Colonic mucosa (tissue), 4 donors: ENCODE measurements at places on chromosomes 1 and 21.

DNA sequence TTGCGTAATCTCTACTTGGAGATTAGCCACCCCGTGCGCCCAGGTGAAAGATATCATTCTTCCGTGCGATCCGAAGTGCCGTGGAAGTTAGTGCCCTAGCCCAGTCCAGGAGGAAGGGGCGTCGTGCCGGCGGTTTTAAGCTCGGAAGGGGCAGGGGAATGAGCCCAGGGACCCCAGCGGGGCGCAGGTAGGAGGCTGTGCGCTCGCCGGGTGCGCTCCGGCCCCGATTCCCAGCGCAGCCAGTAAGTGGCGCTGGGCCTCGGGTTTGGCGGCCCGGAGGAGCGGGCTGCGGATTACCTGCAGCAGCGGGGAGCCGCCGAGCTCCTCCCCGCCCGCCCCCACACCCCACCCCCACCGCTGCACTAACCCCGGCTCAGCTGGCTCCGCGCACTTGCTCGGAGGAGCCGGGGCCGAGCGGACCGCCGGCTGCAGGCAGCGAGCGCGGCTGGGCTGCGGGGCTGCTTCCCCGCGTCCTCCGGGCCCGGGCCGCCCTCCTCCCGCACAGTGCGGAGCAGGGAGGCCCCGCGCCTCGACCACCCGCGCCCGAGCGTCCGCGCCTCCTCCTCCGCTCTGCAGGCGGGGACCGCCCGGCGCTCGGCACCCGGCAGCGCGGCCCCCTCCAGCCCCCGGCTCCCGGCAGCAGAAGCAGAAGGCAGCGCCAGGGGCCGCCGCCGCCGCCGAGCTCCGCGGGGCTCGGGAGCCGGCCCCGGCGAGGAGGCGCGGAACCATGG is at the start of gene RYR2:
Gene RYR2, plus strand, starts transcription at position 390 of the 731 bp plus-strand sequence. Its CDS starts 338 bp downstream, at position 728.
- DNase-seq, result no peak

DNA sequence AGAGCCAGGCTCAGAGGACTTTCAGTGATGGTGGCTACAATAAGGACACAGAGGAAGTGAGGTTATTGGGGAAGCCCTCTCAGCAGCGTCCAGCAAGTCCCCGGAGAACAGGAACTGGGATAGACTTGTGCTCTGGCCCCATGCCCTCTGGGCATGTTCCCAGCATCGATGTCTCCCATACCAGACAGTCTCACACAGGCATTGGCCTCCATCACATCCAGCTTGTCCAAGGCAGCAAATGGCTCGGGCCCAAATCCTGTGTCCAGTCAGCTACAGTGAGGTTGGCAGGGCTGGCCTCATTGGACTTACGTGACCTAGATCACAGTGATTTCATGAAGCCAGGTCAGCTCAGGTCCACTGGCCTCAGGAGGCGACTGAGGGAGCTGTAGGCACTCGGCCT is 19.6 kb upstream of the TMEM54 start:
- no peak for DNase-seq

DNA sequence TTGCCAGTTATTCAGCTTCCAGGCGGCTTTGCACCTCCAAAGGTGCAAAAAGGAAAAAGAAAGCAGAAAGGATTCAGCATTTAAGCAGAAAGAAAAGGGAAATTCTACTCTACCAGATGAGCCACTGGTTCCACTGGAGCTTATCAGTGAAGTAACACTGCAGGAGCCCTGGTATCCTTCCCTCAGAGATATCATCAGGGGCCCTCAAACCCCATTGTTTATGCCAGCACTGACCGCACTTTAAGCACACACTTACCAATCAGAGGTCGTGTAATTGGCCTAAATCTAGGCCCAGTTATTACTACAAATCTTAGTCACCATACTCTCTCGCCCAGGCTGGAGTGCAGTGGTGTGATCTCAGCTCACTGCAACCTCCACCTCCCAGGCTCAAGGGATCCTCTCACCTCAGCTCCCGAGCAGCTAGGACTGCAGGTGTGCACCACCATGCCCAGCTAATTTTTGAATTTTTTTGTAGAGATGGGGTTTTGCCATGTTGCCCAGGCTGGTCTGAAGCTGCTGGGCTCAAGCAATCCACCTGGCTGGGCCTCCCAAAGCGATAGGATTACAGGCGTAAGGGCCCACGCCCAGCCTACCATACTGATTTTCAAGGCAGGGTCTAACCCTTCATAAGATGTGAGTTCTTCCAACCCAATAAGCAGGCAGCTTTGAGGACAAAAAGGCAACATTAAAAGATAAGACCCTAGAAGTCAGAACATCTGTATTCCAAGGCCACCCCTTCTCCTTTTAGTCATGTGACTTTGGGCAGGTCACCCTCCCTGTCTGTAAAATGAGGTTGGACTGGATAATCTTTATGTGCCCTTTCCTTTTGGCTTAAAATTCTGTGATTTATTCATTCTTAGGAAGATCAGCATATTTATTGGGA is 125.3 kb downstream of the SYT2 start:
- no peak for DNase-seq

GRCh38 chr1:24465638-24466037 is 37.0 kb upstream of the RCAN3 start:
- DNase-seq, result no peak

- no peak for DNase-seq
Observed at GRCh38 chr1:117017648-117018047, 16.1 kb downstream of the CD101 start.

- DNase-seq, result no peak
Observed at GRCh38 chr21:16337266-16337665, 607.5 kb downstream of the USP25 start.

GRCh38 chr1:15465674-15466073 is 9.1 kb downstream of the CELA2A start:
- no peak for DNase-seq

DNA sequence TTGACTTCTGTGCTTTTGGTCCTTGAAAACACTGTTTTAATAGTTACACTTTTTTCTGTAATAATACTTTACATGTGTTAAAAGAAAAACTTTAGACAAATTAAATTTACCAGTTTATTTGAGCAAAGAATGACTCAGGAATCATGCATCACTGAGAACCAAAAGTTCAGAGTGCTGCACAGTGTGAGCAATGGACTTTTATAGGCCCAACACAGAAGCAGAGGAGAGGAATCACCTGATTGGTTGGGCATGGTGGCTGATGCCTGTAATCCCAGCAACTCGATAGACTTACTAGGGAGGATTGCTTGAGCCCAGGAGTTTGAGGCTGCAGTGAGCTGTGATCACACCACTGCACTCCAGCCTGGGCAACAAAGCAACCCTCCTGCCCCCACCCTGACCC is 29.3 kb downstream of the ZNF648 start:
- no peak for DNase-seq

- no peak for DNase-seq
Observed at GRCh38 chr1:241424480-241424971, 67.5 kb upstream of the RGS7 start.

- no peak for DNase-seq
Observed at GRCh38 chr1:208683141-208683540, 439.0 kb upstream of the PLXNA2 start.

- DNase-seq, result no peak
Observed at GRCh38 chr1:184701816-184702215, 52.8 kb downstream of the EDEM3 start.

GRCh38 chr1:201791779-201792173 is 37.2 kb upstream of the IPO9 start:
- DNase-seq, result no peak

DNA sequence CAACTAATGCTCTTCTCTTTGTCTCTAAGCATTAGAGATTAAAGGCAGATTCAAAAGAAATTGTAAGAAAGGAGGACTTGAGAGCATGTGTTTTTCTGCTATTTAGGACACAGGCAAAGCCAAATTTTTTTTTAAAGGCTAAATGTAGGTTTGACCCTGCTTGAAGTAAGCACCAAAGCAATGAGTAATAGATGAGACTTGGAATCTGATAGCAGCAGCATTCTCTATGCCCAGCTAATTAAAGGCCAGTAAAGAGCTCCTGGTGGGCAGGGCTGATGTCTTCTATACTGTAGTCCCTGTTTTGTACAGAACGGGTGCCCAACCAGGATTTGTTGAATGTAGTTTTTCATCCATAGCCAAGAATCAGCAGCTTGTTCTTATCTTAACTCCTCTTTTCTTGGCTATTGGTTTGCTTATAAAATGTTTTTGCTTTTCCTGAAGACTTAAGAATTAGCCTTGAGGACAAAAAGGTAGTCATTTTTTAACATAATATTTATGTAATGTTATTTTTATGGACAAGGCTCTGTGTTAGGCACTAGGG is 179.6 kb downstream of the LMO4 start:
- no peak for DNase-seq

- DNase-seq, result no peak
Observed at GRCh38 chr1:159509440-159510228, 26.2 kb downstream of the OR10J5 start.

DNA sequence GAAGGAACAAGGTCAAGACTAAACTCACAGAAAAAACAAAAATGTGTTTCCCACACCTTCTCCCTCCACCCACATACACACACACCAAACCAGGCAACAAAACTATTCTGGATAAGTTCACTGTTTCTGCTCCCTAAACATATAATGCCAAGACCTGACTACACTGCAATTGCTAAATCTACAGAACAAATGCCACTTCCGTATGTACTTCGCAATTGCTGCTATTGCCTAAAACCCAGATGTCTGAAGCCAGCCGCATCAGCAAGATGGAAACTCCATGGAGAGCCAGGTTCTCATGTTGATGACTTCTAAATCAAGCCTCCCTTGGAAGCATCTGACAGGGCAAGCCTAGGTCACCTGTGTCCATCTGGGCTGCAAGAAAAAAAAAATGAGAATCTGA is 8.3 kb upstream of the AIM2 start:
- DNase-seq, result no peak

GRCh38 chr1:150076066-150076465 is 8.5 kb downstream of the VPS45 start:
- DNase-seq, result no peak

DNA sequence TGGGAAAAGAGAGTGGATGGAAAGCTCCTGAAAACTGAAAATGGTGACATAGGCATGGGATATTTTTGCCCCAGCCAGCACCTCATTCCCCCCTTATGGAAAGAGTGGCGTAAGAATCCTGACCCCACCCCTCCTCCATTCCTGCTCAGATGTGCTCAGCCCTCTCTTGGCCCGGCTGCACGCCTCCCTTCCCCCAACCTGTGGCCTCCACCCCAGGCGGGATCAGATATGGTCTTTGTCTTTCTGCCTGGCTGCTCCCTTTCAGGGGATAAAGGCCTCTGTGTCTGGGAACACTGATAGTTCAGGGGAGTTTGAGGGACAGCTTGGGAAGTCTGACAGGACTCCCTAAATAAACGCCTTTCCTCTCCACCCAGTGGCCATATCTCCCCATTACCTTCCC is 49.8 kb downstream of the KIRREL1 start:
- DNase-seq, result no peak

GRCh38 chr1:3745590-3746381 is 6.5 kb upstream of the CCDC27 start:
- DNase-seq, result no peak

- DNase-seq, result peak; percentile 22
Observed at GRCh38 chr1:245156736-245157505, 2.1 kb downstream of the KIF26B start.

- DNase-seq, result no peak
Observed at GRCh38 chr1:206005234-206005633, 2.0 kb upstream of the RAB7B start.

- DNase-seq, result no peak
Observed at GRCh38 chr1:184823080-184823479, 68.4 kb upstream of the EDEM3 start.

DNA sequence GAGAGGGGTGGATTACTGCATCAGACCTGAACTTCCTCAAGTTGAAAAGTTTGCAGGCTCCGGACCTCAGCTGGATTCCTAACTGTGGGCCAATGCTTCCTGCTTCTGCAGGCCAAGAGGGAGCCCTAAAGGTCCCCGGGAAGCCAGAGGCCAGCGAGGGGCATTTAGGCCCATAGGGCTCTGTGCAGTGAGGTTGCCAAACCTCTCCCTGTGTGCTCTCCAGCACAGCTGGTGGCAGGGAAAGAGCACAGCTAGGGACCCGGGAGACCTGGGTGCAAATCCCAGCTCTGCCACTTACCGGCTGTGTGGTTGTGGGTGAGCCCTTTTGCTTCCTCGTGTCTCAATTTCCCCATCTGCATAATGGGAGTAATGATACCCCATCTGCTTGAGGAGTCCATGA is 100.5 kb downstream of the PAX7 start:
- DNase-seq, result no peak

DNA sequence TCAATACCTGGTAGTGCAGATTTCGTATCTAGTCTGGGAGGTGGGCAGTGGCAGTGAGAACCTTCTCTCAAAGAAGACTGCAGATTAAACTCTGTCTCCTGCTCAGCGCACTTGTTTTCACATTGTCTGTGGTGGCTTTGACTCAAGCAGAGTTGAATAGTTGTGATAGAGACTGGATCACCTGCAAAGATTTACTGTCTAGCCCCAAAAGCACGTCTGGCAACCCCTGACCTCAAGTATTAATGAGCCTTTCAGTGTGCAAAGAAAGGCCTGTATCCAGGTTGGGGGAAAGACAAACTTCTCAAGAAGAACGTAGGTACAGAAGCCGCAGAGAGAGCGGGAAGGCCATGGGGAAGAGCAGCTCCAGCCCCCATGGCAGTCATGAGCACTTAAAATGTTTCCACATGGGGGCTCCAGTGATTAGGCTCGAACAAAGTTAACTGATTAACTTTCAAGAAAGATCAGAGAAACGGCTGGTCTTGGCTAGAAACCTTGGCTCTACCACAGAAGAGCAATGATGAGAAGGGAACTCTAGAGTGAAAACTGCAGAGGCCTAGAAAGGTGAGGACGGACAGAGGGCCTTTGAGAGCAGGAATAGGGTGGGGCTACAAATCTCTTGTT is 15.2 kb downstream of the HENMT1 start:
- no peak for DNase-seq

DNA sequence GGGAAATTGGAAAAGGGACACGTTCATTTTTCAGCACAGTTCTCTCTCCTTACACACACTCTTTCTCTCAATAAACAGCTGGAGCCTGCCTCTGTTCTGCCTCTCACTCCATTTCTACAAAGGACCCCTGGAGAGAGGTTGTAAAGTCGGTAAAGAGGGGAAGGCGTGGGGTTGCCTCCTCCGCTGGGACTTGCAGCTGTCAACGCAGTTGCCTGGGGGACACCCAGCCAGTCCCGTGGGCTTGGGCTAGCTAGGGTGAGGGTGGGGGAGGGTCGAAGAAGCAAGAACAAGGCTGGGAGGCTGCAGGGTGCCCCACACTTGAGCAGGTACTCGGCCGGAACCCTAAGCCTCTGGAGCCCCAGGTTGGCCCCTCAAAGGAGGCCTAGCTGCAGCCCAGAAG is 27.6 kb downstream of the C1orf216 start:
- no peak for DNase-seq

DNA sequence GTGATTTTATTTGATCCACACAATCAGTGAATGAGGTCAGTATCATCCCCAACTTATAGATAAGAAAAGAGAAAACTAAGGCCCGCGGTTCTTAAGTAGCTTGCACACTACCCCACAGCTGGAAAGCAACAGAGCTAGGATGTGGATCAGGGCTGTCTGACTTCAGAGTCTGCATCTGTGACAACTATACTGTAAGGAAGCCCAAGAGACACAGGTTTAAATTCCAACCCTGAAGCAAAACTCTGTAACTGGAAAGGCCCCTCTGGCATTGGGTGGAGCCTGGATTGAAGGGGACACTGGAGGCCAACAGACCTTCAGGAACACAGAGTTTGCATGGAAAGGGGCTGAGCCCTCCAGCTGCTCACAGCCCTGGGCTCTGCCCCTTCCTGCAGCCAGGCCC is 40.2 kb downstream of the LGR6 start:
- no peak for DNase-seq

- DNase-seq, result no peak
Observed at GRCh38 chr1:12109901-12110300, 46.8 kb downstream of the TNFRSF8 start.

- DNase-seq, result peak; percentile 52
Observed at GRCh38 chr1:154326546-154327465, 1.5 kb downstream of the ATP8B2 start.

GRCh38 chr1:168834225-168834872 is 105.3 kb upstream of the DPT start:
- DNase-seq, result peak; percentile 29
